Activated CD8-positive, alpha-beta memory T cell treated with anti-CD3 and anti-CD28 coated beads for 1 hour (primary cell): ENCODE measurements at places on chromosomes 7 and 10.

- no peak for DNase-seq
Observed at GRCh38 chr10:3782451-3783315, 2.3 kb downstream of the KLF6 start.

DNA sequence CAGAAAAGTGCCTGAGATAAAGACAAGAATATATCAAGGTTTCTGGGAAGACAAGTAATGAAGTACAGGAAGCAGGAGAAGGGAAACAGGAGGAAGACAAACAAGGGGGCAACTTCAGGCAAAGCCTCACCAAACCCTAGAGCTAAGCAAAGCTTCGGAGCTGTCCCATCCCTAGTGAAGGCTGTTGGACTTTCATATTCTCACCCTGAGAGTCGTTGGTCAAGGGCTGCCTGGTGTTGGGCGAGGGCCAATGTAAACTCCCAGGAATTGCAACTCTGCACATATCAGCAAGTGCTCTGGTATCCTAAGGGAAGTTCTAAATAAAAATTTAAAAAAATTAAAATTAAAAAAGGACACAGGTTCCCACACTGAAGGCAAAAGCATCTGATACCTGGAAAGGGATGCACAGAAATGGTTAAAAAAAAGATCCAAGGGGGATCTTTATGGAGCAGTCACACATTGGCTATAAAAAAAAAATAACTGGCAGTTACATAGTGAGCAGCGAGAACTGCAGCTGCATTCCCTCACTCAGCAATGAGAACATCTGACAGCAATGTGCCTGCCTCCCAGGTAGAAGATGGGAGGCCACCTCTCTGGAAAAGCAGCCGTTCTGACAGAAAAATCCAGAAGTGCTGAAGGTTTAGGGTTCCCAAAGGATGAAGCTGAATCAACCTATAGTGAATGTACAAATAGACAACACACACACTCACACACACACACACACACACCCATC lies 304.7 kb downstream of the WDR11 start:
- DNase-seq: no peak

- DNase-seq: no peak
Observed at GRCh38 chr10:75887992-75888680, 456.7 kb downstream of the LRMDA start.

DNA sequence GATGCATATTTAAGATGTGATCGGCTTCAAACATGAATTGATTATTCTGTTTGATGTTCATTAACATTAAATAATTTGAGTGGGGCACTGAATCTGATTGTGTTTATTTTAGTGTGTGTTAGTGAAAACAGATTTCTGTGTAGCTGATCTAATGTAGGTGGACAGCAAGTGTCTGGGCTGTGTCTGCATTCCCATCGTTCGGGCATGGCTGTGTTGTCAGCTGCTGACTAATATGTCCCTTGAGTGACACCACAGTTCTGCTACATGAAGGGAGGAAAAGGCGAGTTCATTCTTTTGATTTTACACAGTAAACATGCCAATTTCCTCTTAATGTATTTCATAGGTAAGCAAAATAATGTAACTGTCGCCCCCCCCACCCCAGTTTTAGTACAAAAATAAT lies 203.0 kb downstream of the CNTNAP2 start:
- no peak for DNase-seq

DNA sequence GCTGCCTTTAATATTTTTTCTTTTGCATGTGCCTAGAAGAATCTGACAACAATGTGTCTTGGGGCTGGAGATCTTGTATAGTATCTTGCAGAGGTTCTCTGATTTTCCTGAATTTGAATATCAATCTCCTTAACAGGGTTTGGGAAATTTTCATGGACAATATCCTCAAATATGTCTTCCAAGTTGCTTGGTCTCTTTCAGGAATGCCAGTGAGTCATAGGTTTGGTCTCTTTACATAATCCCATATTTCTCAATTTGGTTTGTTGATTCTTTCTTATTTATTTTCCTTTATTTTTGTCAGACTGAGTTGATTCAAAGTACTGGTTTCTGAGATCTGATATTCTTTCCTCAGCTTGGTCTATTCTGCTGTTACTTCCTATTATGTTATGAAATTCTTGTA lies 208.7 kb upstream of the GLI3 start:
- no peak for DNase-seq

DNA sequence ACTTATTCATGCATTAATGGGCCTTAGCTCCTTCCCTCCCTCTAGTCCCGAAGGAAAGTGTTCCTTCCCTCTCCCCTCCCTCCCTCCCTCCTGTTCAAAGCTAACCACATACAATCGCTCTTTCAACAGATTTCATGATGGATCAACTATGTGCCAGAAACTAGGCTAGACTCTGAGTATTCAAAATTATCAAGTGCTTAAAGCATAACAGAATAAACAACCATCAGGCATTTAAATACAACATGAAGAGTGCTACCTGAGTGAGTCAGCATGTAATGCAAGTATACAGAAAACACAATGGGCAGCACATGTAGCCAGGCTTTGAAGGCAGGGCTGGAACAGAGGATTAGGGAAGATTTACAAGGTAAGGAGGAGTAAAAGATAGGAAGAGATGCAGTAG lies 11.3 kb downstream of the CHCHD3 start:
- no peak for DNase-seq

GRCh38 chr10:112454910-112455779 lies 8.1 kb downstream of the VTI1A start:
- no peak for DNase-seq

DNA sequence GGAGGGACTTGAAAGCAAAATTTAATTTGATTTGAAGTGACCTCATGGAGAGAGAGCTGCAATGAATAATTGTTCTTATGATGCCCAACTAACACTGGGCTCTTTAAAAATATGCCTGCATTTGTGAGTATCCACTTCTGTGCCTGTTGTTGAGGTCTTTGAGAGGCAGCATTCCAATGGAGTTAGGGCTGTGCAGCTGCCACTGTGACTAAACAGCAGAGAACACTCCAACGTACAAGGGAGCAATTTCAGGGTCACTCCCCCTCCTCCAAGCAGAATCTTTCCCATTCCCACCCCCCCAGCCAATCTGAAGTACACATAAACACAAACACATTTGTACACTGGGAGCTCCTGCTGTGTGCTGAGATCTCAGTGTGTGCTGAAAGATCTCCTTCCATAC lies 28.0 kb upstream of the GSAP start:
- no peak for DNase-seq

DNA sequence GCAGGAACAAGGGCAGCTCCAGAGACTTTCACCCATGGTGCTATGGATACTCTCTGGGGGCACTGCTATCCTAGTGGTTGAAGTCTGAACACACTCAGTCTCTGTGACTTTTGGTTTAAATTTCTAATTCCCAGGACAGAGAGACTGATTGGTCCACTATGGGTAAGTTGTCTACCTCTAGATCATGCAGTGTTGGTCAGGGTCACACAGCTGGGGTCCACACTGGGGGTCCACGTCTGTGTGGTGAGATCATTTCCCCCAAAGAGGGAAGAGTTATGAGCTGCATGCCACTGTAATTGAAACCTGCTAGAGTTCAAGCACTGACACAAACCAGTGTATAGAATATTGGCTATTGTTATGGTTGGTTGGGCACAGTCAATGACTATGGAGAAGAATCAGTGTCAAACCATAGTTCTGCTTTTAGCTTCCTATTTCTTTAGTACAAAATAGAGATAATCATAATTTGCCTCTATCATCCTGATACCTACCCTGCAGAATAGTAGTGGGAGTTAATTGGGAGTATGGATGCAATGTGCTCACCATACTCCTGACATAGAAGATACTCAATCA lies 101.6 kb downstream of the PRTFDC1 start:
- no peak for DNase-seq

DNA sequence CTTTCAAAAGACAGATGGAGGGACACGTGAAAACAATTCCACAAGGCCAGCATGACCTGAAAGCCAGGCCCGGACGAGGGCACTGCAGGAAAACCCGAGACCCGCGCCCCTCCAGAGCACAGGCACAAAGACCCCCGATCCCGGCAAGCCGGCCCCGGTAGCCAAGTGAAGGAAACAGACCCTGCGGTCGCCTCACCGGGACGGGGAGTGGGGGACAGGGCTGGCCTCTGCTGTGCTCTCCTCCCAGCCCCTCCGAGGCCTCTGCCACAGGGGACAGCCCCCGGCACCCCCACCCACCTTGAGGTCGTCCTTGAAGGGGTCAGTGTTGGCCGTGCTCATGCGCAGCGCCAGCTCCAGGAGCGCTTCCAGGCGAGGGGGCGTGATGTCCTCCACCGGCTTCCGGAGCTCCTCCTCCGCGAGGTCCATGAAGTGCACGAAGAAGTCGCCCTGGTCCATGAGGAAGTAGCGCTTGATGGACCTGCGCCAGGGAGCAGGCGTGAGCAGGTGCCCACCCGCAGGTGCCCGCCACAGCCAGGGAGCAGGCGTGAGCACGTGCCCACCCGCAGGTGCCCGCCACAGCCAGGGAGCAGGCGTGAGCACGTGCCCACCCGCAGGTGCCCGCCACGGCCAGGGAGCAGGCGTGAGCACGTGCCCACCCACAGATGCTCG lies 11.3 kb upstream of the ADAM8 start:
- DNase-seq: no peak

GRCh38 chr7:21617513-21617912 lies 74.7 kb downstream of the DNAH11 start:
- no peak for DNase-seq

- no peak for DNase-seq
Observed at GRCh38 chr10:47245731-47246350, 54.2 kb upstream of the GDF10 start.

DNA sequence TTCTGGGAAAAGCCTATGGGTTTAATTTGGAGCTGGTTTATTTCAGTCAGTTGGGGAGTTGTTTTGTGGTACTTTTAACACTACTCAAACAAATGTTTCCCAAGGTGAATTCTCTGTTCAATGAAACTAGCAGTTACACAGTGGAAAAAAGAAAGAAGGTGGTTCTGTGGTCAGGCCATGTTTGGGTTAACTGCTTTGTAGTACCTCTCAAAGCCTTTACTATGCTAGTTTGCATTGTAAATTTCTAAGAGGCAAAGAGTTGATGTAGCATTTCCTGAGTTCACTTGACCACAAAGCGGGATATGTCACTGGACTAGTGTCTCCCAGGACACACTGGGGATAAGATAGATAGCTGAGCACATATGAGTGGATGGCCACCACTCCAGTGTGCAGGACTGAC lies 145.4 kb downstream of the KIF20B start:
- DNase-seq: no peak

DNA sequence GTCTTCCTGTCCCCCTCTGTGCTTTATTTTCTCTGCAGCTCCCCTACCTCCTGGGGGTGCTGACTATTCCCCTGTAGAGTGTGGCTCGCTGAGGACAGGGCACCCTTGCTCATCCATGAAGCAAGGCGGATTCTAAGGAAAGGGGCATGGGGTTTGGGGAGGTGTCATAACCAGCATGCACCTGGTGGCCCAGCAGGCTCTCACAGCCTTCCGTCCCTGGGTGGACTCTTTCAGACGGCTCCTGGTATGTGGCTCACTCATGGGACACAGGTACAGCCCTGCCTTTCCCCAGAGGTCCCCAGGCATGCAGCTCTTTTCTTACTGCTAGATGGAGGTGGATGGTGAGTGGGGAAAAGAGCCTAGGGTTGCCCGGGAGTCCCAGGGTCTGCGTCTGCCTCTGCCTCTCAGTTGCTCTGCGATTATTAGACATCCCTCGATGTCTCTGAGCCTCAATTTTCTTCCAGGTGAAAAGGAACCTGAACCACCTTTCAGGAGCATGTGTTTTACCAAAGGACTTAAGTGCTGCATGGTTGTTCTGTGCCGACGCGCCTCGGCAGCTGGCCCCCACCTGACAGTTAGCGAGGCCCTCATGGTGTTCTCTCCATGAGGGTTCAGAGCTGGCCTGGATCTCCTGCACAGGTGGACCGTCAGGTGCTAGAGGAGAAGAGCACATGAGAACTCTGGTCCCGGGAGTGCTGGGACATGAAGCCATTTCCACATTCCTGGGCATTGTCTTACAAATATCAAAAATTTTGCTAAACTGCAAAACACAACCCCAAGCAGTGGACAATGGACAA lies 172.5 kb upstream of the SHH start:
- DNase-seq: no peak

GRCh38 chr7:99562832-99563231 lies 4.4 kb downstream of the ZNF655 start:
- DNase-seq: no peak

DNA sequence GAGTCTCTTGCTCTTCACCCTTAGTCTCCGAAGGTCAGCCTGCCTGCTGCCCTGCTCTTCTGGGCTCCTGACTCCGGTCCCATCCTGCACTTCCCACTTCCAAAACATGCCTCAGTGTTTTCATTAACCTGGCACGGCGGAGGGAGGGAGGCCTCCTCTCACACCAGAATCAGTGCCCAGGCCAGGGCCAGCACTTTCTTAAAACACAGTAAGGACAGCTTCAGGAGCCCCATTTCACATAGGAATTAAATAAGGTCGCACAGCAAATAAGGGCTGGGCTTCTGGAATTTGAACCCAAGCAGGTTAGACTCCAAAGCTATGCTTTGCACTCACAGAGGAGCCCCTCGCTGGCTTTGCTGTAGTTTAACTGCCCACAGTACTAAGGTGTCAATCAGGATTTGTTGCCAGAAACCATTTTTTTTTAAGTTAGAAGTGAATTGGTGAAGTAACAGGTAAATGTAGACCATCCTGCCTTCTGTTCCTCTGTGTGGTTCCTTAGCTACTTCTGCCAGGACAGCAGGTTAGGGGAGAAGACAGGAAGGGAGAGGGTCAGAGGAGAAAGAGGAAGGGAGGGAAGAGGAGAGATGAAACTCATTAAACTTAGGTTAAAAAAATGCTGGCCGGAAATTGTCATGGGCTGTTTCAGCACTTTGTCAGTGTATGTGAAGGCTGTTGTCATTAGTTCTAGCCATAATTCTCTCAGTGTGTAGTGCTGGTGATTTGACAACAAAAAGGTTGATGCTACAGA lies 1.1 kb downstream of the RASSF4 start:
- no peak for DNase-seq

DNA sequence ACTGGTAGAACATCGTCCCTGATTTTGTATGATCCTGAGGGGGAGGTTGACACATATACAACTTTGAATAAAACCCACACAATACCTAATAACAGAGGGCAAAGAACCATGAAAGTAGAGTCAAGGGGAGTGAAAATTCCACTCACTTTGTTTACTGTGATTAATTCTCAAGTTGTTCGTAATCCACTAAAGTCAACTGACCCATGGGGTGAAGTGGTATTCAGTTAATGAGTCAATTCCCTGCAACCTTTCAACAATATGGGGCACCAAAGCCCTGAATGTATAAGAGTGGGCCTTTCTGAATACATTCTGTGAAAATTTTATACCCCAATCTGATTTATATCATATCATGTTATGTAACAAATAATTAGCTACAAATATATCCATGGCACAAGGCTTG lies 39.0 kb upstream of the C10orf67 start:
- DNase-seq: no peak

GRCh38 chr7:44761207-44762161 lies 12.8 kb downstream of the ZMIZ2 start:
- DNase-seq: no peak

DNA sequence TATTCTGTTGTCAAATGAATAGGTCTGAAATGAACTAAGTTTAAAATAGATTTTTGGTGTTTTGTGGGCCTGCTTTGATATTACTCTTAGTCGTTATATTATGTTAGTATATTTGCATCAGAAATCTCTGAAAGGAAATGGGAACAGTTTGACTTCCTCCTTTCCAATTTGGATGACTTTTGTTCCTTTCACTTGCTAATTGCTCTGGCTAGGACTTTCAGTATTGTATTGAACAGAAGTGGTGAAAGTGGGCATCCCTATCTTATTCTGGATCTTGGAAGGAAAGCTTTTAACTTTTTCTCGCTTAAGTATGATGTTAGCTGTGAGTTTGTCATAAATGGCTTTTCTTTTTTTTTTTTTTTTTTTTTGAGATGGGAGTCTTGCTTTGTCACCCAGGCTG lies 273.6 kb upstream of the DKK1 start:
- no peak for DNase-seq

GRCh38 chr7:24755541-24756407 lies 1.5 kb downstream of the GSDME start:
- DNase-seq: no peak
